ENCODE measurements at places on chromosomes 7 and 10.

- no peak for DNase-seq
Observed at GRCh38 chr10:97010695-97011206, 175.0 kb downstream of the SLIT1 start.

DNA sequence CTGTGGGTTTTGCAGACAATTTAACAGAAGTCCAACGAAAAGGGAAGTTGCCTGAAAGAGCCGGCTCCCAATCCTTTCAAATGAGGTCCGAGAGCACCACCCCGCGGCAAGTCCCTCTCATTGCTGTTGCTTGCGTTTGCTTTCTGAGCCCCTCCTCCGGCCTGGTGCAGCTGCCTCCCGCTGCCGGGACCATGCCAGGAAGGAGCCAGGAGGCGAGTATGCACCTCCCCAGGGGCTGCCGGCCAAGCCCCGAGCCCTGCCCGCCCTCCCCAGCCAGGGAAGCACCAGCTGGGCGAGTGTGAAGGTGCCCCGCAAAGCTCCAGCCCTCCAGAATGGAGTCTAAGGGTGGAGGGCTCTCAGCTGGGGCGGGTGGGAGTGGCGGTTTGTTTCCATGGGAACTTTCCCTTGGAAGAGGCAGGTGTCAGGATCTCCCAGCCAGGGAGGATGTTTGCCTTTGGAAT is 25.8 kb upstream of the PPP2R2D start:
- DNase-seq = no peak

- DNase-seq = no peak
Observed at GRCh38 chr10:34104829-34105572, 710.1 kb downstream of the PARD3 start.

DNA sequence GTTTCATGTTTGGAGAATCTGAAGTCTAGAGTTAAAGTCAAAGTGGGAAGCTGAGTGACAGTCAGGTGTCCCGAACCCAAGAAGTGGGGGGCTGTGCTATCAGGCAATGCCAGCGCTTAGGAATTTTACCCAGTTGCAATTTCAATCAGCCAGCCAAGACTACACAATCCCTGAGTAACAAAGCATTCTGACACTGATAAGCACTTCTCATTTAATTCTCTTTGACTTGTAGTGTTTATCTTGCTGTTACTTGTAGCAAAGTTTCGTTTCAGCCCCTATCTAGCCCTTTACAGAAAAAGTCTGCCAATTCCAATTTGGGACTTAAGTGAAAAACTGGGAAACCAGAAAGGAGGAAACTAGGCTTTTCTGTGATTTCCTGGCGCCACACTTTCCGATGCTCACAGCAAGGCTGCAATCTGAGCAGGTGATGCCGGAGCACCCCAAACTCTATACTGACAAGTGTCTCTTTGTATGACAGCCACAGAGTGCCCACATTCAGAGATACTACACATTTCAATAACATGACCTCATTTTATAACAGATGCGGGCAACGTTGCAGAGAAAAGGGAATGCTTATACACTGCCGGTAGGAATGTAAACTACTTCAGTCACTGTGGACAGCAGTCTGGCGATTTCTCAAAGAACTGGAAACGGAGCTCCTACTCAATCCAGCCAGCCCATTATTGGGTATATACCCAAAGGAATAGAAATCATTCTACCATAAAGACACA is 61.0 kb downstream of the ITIH5 start:
- no peak for DNase-seq

GRCh38 chr10:8913720-8914119 is 859.2 kb downstream of the GATA3 start:
- DNase-seq = no peak

- no peak for DNase-seq
Observed at GRCh38 chr7:138735399-138735798, 34.2 kb upstream of the SVOPL start.

DNA sequence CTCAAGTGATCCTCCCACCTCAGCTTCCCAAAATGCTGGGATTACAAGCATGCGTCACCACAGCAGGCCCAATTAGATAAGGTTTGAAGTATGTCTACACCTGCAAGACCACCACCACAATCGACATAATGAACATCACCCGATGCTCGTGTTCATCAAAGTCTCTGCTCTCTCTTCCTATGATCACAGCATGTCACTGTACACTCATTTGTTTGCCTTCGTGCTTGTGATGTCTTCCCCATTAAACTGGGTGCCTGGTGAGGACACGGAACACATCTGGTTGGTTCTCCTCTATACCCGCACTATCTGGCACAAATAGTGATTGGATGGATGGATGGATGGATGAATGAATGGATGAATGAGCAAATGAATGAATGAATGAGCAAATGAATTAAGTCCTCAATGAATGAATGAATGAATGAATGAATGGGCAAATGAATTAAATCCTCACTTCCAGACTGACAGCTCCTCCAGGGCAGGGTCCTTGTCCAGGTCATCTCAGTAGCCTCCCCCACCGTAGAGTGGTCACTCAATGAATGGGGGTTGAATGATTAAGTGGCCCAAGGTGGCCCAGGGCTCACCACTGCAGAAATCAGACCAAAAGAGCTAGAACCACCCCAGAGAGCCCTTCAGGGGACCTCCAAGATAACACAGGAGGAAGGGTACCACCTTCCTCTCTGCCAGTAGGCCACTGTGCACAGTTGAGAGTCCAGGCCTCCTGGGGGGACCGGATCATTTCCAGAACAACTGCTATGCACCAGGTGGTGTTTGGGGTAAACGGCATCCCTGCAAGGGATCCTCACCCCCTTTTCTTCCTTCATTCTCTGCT is 101.9 kb upstream of the TNRC18 start:
- no peak for DNase-seq

- no peak for DNase-seq
Observed at GRCh38 chr10:43361547-43362190, 9.8 kb upstream of the FXYD4 start.

GRCh38 chr10:19302117-19302516 is 253.5 kb downstream of the MALRD1 start:
- DNase-seq = no peak

GRCh38 chr7:118158766-118159165 is 25.2 kb upstream of the LSM8 start:
- no peak for DNase-seq

GRCh38 chr10:37813763-37814162 is 43.6 kb downstream of the ZNF248 start:
- no peak for DNase-seq

DNA sequence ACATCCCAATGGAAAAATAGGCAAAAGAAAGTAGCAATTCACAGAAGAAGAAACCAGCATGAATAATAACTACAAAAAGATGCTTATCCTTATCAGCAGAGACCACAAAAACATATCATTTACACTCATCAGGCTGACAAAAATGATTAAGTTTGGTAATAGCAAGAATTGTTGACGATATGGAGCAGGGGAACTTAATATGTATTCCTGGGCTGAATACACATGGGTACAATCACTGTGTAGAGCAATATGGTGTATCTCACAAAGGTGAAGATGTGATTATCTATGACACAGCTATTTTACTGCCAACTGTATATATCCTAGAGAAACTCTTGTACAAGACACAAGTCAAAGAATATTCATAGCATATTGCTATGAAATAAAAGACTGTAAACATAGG is 141.8 kb upstream of the NOBOX start:
- DNase-seq = no peak

DNA sequence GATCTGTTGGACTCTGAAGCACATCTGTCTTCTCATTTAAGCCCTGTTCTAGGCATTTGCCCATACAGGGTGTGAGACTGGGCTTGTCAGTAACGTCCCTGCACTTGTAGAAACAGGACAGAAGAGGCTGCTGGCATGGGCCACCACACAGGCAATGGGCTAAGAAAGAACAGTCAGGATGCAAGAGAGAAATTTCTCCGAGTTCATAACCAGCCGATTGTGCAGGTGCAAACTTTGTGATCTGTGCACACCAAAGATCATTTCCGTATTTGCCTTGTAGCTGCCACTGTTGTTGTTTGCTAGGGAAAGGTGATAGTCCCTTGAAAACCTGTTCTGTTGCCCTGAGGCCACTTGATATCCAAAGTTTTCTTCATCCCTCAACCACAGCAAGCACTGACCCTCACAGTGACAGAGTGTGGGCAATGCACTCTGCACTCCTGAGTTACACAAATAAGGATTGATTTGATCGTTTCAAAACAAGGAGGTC is 20.3 kb downstream of the KLF6 start:
- DNase-seq = no peak

GRCh38 chr7:155808549-155809331 is 3.5 kb downstream of the SHH start:
- peak; percentile 42 for DNase-seq

GRCh38 chr7:55155351-55156117 is 136.7 kb downstream of the EGFR start:
- DNase-seq = no peak

- DNase-seq = no peak
Observed at GRCh38 chr7:152937282-152937681, 177.7 kb downstream of the ACTR3B start.

GRCh38 chr7:123824754-123825067 is 20.3 kb upstream of the HYAL4 start:
- no peak for DNase-seq

DNA sequence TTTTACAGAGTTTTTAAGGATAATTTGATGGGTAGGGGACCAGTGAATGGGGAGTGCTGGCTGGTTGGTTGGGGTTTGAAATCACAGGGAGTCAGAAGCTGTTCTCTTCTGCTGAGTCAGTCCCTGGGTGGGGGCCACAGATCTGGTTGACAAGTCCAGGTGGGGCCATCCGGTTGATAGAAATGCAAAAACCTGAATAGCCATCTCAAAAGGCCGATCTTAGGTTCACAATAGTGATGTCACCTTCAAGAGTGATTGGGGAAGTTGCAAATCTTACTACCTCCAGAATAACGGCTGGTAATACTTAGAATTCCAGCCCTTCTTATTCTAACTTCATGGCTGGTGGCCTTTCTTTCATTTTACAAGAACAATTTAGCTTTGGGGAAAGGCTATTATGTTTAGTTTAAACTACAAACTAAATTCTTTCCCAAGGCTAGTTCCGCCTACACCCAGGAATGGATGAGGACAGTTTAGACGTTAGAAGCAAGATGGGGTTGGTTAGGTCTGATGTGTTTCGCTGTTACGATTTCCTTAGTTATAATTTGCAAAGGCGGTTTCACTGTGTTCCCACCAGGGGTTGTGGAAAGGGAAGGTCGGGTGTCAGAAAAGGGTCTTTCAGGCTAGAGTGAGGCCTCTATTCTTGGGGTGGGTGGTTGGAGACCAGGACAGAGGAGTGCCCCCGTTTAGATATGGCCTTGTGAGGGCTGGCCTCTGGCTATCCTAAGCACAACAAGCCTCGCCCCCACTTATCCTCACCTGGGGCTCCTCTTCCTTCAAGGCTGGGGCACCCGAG is 27.4 kb downstream of the IFT22 start:
- DNase-seq = no peak
